ENCODE measurements at places on chromosomes 3 and 15.

GRCh38 chr15:67510597-67511190, 10.2 kb upstream of the C15orf61 start:
- DNase-seq: no peak

DNA sequence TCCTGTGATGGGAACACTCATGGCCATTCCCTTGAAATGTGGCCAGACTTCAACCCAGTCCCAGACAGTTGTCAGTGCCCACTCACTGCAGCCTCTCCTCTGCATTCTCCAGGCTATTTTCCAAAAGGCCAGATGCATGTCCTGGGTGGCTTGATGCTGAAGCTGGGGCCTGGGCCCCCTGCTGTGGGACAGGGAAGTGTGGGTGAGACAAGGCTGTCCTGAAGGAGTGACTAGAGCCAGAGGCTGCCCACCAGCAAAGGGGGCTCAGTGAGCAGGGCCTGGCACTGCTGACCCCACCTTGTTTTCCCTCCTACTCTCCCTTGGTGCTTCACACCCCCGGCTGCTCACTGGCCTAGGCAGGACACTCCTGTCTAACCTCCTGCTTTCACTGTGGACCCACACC, 11.9 kb downstream of the CISH start:
- DNase-seq: no peak

DNA sequence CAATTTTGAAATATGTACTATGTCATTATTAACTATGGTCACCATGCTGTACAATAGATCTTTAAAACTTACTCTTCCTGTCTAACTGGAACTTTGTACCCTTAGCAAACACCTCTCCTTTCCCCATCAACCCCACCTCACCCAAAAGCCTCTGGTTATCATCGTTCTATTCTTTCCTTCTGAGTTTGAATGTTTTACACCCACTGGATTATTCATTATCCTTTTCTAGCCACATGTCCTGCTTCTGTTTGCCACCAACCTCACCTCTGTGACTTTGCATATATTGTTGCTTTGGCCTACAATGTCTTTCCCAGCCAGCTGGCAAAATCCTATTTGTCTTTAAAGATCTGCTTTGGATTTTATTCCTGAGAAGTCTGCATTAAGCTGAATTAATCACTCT, 102.6 kb upstream of the TSPAN3 start:
- DNase-seq: no peak

GRCh38 chr15:67947254-67948039, 106.7 kb upstream of the PIAS1 start:
- DNase-seq: peak; percentile 51

- DNase-seq: no peak
These were observed 1237.3 kb downstream of the ROBO2 start for GRCh38 chr3:78277220-78277619.

DNA sequence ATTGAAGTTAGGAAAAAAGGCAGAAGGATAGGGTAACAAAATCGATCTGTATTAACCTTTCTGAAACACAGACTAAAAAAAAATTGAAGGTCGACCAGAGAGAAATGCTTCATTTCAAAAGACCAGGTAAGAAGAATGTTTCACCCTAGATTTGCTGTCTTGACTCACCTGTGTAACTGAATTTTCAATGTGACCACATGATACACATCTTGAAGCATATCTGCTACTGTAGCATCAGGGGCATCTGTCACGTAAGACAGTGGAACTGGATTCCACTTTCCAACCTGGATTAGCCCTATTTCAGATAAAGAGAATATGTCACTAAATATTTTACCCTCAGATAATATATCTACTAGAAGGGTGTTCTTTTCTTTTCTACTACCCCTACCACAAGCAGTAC, 9.3 kb downstream of the SATB1 start:
- no peak for DNase-seq

DNA sequence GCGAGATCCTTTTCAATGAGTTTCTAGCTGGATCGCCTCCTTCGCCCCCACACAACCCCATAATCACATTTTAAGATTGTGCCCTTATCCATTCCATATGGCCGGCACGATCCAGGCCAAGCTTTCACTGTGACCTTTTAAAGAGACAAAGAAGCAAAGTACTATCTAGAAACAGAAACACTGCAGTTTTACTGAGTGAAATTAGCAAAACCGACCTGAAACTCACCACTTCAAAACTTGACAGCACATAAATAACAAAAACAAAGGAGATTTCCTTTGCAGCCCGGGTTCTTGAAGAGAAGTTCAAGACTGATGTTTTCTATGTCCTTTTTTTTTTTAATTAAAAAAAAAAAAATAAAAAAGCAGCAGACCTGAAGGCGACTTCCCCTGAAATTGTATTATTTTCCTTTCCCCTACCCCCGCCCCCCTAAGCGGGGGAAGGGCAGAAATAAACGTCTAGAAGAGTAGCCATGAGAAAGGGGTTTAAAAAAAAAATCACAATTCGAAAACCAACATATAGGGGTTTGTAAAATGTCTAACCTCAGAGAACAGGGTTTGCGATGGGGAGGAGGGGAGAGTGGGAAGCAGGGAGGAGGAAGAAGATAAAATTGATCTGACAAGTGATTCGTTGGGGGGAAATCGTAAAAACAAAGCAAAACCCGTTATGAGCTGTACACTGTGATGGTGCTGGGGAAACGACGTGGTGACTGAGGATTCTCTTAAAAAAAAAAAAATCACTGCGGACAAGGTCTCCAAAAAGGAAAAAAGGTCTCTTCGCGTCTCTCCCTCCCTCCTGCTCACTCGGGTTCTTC, 1.5 kb downstream of the SATB1 start:
- DNase-seq: peak; percentile 28

DNA sequence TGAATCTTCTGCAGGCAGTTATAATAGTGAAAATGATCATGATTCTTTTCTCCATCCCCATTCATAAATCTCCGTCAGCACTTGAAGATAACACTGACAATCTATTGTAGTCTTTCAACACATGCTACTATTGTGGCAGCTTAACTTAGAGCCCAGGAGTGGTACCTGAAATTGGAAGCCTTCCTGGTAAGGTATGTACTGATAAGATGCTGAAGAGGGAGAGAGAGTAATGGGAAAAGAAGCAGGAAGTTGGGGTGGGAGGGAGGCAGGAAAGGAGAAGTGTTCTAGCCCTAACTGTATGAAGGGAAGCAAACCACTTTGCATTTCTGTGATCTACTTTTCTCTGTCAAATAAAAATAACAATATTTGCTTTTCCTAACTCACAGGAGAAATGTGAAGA, 197.4 kb upstream of the RORA start:
- no peak for DNase-seq

GRCh38 chr3:124599779-124600693, 130.2 kb upstream of the UMPS start:
- DNase-seq: no peak

GRCh38 chr15:67999320-68000100, 54.6 kb upstream of the PIAS1 start:
- no peak for DNase-seq

- DNase-seq: no peak
These were observed 14.6 kb downstream of the FMN1 start for GRCh38 chr15:33179874-33180273.

DNA sequence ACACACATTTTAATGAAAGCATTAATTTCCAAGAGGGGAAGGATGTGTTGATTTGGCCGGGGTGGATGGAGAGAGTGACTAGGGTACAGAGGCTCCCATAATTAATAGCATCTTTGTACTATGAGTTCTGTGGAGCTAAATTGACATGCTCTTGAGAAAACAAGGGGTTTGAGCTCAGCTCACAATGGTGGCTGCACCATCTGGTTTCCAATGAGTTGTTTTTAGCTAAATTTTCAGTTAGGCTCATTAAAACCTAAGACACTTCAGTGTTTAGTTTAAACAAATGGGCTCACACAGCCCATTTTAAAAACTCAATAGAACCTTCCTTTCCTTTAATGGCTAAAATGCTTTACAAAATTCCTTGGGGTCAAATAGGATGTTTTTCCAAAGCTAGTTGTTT, 199.7 kb downstream of the TNIK start:
- DNase-seq: no peak

GRCh38 chr3:116020989-116021388, 397.7 kb downstream of the GAP43 start:
- DNase-seq: no peak

- DNase-seq: no peak
These were observed 115.2 kb downstream of the ANO10 start for GRCh38 chr3:43506644-43507043.

- DNase-seq: no peak
These were observed 104.2 kb downstream of the MYH15 start for GRCh38 chr3:108406063-108406660.

DNA sequence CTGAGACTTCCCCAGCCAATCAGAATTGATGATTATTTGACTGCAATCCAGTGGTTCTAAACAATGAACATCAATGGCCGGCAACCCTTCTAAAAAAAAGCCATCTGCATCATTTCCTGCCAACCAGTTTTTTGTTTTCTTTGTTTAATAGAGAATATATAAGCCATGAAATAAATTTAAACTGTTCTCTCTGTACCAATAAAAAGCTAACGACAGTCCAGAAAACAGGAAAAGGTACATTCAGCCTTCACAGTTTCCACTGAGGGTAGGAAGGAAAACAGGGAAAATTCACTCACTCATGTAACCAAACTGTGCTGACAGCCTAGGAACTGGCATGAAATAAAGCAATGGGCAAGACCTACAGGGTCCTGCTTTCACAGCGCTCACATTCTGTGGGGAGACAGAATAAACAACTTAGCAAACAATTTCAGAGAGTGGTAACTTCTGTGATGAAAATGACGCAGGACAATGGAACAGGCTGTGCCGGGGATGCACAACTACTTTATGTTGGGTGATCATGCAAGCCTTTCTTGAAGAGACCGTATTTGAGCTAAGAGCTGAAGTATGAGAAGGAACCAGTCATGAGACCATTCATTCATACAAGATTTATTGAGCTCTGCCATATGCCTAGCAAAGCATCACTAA, 630.1 kb downstream of the MAGI1 start:
- no peak for DNase-seq

GRCh38 chr3:187989575-187990153, 164.3 kb upstream of the LPP start:
- peak; percentile 27 for DNase-seq

- DNase-seq: no peak
These were observed at the start of gene TRPM1 for GRCh38 chr15:31101262-31102038. TRPM1 (minus strand) TSS chr15:31101725; CDS start chr15:31081355, 20,370 bp downstream.

DNA sequence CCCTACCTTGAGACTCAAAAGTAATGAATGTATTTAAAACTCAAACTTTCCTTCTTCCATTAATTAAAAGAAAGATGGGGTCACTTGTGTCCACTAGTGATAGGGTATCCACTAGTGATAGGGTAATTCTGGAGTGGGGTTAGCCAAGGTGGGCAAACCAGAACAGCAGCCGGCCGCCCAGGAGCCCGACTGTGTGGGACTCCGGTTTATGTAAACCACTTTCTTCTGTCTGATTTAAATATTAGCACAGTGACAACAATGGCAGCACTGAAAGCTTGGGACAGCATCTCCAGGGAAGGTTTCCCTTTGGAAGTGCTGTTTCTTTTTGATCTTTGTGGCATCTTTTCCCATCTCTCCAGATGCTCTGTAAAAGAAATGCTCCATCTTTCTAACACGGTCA, 722 bp downstream of the MYZAP start:
- DNase-seq: no peak

- no peak for DNase-seq
These were observed 153.0 kb downstream of the SMAD6 start for GRCh38 chr15:66855041-66855440.

DNA sequence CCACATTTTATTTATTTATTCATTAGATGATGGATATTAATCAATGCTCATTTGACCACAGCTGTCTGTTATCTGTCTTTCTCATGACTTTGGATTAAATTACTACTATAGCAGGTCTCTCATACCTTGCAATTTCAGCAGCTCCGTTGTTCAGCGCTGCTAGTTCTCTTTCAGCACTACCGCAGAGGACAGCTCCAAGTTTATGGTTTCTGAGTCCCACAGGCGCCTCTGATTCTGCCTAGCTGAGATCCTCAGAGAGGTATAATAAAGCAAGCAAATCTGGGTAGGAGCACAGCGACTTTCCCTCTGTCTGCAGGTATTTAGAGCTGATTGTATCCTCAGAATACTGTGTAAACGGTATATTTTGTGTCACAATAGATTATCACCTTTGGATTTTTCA, 204.9 kb downstream of the CNTN4 start:
- DNase-seq: peak; percentile 49

DNA sequence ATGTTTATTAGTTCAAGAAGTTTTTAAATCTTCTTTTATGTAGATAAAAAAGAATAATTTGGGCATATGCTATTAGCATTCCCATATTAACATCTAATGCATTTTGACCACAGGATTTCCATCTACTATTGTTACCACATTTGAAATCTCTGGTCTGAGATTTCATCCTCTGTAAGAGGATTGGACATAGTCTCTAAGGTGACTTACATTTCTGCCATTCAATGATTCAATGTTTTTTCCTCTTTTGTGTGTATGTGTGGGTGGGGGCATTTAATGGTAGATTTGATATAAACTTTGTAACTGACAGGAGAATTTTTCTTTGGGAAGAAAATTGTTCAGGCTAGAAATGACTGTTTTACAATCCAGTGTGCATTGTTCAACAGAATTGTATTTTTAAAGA, 307.3 kb upstream of the RBMS3 start:
- DNase-seq: no peak

GRCh38 chr15:67750371-67750770, 74.9 kb upstream of the SKOR1 start:
- no peak for DNase-seq

DNA sequence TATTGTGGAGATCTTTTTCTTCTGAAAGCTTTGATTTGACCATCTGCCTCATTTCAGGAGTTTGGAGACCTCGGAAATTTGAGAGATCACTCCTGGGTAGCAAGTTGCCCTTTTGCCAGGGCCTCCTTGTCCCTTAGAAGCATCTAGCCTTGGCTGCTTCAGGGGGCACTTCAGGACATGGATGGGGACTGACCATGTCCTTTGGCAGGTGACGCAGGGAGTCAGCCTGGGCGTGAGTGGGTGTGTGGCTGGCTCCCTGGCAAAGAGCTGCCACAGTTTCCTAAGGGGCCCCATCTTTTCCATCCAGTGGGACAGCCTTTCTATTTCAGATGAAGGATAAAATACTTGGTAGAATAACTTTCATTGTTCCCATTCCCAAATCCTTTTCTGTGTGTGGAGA, 27.6 kb downstream of the EEFSEC start:
- DNase-seq: no peak

DNA sequence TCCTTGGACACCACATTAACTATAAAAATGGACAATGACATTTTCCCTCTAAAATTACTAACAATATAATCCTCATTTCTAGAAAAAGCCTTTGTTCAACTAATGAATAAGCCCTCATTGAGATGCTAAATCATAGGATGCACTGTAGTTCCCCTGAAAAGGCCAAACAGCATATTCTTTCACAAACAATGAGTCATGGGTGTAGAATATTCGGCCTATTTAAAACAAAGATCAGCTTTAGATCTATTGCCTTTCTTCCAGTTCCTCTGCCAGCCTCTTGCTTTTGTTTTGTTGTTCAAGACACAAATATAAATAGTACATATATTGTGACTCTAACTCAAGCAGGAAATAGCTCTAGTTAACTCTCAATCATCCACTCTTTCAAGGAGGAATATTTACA, 82.5 kb downstream of the ADAM10 start:
- no peak for DNase-seq

DNA sequence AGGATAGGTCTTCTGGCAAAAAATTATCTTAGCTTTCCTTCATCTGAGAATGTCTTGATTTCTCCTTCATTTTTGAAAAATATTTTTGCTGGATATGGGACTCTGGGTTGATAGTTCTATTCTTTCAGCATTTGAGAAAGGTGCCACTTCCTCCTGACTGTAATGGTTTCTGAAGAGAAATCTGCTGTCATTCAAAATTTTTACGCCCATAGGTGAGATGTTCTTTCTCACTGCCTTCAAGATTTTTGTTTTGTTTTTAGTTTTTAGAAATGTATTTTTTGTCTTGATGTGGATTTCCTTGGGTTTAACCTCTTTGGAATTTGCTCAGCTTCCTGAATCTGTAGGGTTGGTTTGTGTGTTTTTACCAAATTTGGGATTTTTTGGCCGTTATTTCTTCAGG, 37.1 kb upstream of the ATP2B2 start:
- DNase-seq: no peak
